A549 treated with AZD2906 at 1 μM for 4 hours (cell line): ENCODE measurements at places on chromosomes 6 and 20. TPM values are rescaled to one million over a fixed set of nuclear protein-coding genes. Genes with fewer than 3 reads are reported as not detected.

Gene SPATS1
- not detected in 5 replicates for total RNA-seq

Gene C6orf47
- total RNA-seq: 11.3 to 12.4 TPM (median 11.9 TPM) in 5 replicates

Gene COL9A3
- total RNA-seq: 0.32 to 0.69 TPM (median 0.63 TPM) in 5 replicates

Gene ZSCAN23
- total RNA-seq: not detected in 5 replicates

Gene ALDH8A1
- total RNA-seq: 0.08 to 0.17 TPM (median 0.13 TPM) in 5 replicates

Gene SLC4A11
- total RNA-seq: 10.2 to 13.8 TPM (median 13.0 TPM) in 5 replicates

Gene PI16
- 0.03 to 0.07 TPM in 2 of 5 replicates, not detected in the others for total RNA-seq

Gene FNDC11
- 0.17 to 0.29 TPM (median 0.21 TPM) in 5 replicates for total RNA-seq
